Activated T-helper 1 cell treated with Interleukin-2 at 50 U/mL for 16 hours (primary cell): ENCODE measurements at places on chromosomes 1 and 21.

DNA sequence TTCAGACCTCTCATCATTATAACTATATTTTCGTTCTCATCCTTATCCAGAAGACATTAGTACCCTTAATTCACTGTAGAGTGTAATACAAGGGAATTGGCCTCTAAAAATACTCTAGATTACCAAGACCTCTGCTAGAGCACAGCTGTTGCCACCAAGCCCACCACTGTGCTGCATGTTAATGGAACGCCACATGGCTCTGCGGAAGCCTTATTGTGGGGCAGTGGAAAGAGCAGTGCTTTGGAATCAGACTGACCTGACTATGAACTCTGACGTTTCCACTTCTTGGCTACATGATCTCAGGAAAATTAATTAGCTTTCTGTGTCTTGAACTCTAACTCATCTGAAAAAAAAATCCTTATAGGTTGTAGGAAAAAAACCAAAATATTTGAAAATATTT is 222.1 kb downstream of the LMX1A start:
- DNase-seq = no peak

- no peak for DNase-seq
Measured at GRCh38 chr1:198211696-198212095, 54.9 kb downstream of the NEK7 start.

DNA sequence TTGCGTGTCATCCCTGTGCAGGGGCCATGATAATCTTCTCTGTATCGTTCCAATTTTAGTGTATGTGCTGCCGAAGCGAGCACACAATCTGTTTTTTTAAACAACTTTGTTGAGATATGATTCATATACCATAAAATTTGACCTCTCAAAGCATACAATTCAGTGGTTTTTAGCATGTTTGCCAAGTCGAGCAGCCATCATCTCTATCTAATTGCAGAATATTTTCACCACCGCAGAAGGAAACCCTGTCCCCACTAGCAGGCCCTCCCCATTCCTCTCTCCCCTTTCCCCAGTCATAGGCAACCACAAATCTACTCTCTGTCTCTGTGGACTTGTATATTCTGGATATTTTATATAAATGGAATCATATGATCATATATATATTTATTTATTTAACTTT is 78.7 kb upstream of the TINAGL1 start:
- no peak for DNase-seq

DNA sequence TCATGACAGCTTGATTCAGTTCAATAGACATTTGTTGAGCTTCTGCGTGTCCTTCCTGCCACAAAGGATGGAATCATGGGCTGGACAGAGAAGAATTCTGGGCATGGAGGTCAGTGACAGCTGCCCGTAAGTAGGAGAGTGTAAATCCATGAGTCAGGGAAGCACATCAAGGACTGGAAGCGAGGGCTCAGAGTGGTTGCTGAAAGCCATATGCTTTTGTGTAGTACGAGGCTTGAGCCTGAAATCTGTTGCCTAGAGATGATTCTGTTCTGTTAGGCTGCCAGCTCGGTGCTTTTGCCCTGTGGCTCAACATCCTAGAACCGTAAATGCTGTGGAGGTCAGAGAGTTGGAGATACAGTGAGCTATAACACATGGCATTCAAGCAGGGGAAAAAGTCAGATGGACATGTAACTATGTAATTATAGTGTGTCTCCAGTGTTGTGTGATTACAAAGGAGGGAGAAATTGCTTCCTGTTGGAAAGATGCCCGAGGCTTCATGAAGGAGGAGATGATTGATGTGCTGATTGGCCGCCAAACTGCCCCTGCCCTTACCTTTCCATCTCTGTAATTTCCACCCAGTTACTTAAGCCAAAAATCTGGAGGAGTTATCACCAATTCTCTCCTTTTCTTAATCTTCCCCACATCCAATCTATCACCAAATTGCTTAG is 92.8 kb upstream of the CACNA1E start:
- DNase-seq = no peak

DNA sequence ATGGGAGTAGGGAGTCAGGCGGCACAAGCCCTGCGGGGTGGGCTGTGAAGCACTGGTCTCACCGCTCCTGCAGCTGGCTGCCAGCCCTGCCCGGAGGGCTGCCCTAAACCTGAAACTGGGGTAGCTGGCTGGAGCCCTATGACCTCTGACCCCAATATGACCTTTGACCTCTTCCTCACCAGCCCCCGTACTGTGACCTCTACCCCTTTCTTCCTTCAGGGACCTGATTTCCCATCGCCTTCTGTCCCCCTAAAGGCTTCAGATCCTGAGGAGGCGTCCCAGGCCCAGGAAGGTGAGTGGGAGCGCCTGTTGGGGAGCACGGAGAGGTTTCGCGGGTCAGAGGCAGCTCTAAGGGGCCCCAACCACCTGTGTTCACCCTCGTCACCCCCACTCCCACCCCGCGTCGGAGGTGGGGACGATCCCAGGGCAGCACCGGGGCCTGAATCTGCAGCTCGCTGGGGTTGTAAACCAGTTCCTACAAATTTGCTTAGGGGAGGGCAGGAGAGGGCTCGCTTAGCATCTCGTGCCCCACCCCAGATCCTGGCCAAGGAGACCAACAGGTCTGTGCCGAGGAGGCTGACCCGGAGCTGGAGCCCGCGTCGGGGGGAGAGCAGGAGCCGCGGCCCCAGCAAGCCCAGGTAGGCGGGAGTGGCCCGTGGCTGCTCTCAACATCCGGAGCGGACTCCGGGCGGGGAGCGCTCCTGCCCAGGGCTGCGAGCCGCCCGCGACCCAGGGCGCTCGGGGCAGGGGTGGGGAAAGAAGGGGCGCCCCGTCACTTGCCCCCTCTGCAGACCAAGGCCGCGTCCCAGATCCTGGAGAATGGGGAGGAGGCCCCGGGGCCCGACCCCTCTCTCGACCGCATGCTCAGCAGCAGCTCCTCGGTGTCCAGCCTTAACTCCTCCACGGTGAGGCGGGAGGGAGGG is 7.3 kb downstream of the SYTL1 start:
- no peak for DNase-seq
